AG04449 (cell line): ENCODE measurements at places on chromosomes 3 and 15.

- DNase-seq: no peak
Measured at GRCh38 chr3:31356941-31357340, 175.8 kb upstream of the STT3B start.

GRCh38 chr3:172367205-172368105 is 80.8 kb downstream of the GHSR start:
- DNase-seq: no peak

DNA sequence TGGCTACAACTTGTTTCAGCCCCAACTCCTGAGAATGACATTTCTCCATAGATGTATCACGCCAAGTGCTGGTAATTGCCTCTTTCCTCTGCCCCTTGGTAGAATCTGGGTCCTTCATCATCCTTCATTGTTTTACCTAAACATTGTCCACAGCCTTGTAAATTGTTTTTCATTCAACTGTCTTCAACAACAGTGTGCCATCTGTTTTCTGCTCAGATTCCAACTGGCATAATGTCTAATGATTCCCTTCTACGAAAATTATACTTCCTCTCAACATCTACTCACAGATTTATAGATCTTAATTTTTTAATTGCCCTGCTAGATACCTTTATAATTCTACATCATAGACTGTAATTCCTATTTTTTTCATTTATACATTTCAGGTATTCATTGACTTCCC is 226.9 kb downstream of the TPRG1 start:
- no peak for DNase-seq

GRCh38 chr15:42375252-42375651 is 16.0 kb downstream of the CAPN3 start:
- DNase-seq: no peak

DNA sequence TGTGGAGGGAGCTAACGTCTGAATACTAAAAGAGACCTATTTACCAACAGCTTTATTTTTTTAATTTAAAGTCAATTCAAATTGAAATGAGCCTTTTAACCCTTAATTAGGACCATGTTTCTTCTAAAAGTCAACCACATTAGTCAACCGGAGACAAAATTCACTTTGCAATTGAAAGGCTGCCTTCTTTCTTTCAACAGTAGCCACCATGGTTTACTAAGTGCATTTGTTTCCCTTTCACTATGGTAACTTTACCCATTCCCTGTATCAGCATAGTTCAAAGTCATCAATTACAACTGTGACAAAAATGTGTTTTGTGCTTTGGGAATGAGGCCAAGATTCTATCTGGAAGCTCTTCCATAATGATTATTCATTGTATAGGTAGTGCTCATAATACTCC is 225.4 kb downstream of the EPHA3 start:
- DNase-seq: no peak

DNA sequence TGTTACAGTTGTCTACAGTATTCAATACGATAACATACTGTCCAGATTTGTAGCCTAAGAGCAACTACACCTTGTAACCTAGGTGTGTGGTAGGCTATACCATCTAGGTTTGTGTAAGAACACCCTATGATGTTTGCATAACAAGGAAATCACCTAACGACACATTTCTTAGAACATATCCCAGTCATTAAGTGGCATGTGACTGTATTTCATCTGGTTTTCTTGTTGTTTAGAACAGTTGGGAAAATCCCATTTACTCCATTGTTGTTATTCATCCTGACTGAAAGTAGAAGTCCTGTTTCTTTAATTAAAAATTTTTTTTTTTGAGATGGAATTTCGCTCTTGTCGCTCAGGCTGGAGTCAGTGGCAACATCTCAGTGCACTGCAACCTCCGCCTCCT is 31.3 kb downstream of the LRRC28 start:
- no peak for DNase-seq

DNA sequence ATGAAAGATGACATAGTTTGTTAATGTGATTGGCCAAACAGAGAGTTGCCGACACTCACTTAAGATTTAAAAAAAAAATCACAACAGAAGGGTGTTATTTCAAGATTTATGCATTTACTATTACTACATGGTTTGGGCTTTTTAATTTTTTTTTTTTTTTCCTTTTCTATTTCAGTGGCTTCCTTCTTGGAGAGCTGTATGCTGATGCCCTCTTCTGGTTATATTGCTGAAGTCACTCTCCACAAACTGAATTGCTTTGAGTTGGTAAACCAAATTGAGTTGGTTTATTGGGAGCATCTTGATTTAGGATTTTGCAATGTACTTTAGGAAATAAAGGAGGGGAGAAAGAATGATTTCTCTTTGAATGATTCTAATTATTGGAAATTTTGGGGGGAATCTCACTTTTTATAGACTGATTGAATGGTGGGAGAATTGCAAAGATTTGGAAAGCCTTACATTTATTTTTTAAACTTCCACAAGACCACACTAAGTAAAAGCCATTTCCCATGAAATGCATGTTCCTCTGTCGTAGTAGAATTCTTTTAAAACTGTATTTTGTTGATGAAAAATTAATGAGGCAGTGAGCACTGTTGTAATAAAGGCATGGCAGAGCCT is 186.6 kb upstream of the FEZF2 start:
- DNase-seq: no peak

DNA sequence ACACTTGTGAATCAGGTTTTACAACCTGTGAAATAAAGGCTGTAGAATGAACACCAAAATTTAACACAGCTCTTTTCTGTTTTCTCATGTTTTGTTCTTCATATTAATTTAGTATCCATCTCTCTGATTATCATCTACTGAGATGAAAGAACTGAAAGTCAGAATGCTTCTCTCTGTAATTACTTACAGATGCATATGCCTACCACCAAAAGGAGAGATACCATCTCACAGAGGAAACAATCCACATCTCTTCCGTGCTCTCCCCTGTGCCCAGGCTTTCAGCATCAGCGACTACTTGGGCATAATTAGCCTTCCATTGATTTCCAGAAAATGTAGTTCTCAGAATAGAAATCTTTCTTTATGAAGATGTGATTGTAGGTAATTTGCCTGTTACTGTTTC is 741.4 kb downstream of the GRM7 start:
- no peak for DNase-seq

- no peak for DNase-seq
Measured at GRCh38 chr3:151171145-151171757, 31.8 kb downstream of the GPR171 start.

DNA sequence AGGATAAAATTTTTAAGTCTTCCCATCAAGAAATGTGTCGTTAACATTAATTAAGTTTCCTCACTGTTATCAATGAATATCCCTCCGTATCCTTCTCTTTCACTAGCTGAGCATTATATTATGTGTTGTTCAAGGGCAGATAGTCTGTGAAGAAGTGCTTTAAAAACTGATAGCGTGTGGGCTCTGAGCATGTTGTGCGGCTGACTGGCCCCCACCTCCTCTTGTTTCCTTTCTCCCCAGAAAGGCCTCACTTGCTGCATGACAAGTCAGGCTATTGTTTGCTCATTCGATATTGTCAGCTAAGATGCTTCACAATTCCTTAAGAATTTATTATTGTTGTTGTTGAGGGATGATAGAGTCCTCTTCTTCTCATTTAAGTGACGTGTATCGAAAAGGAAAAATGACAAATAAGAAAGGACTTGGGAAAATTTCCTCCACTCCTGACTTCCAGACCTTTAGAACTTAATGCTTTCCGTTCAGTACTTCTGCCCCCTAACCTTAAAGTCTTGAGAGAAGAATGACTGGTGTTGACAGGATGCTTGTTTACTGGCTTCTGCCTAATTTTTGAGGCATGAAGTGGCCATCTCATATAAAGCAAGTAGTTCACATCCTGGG is 298.3 kb downstream of the LPP start:
- no peak for DNase-seq

DNA sequence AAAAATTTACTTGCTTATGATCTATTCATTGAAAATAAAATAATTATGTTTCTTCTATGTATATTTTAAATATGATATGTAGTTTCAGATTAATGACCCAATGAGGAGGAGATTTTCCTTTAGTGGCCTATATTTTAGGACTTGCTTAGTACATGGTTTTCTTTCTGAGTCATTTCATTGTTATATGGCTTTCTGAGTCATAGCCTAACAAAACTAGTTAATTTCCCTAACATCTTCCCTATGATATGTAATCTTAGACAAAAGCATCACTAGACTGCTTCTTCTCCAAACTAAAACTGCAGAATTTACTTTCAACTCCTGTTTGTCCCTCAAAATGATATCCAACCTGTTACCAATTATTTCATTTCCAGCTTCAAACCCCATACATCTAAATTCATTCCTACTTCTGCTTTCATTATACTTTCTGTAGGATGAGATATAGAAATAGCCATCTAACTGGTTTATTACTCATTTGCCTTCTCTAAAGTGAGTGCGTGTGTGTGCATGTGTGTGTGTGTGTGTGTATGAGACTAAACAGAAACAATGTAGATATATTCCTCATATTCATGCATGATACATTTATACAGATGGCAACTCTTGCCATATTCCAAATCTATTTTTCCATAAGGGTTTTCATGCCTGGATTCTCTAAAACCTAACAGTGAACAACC is 915.0 kb upstream of the GBE1 start:
- no peak for DNase-seq

DNA sequence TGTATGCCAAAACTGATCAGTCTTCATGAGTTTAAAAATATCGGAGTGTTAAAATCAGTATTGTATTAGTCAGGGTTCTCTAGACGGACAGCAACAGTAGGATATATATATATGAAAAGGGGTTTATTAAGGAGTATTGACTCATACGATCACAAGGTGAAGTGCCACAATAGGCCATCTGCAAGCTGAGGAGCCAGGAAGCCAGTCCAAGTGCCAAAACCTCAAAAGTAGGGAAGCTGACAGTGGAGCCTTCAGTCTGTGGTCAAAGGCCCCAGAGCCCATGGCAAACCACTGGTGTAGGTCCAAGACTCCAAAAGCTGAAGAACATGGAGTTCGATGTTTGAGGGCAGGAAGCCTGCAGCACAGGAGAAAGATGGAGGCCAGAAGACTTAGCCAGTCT is 391.0 kb upstream of the CADM2 start:
- DNase-seq: no peak

- no peak for DNase-seq
Measured at GRCh38 chr3:178440043-178440442, 96.2 kb upstream of the KCNMB2 start.

- no peak for DNase-seq
Measured at GRCh38 chr15:38624244-38625205, 59.9 kb upstream of the RASGRP1 start.

- DNase-seq: no peak
Measured at GRCh38 chr15:72783004-72783639, 436 bp downstream of the ADPGK start.

DNA sequence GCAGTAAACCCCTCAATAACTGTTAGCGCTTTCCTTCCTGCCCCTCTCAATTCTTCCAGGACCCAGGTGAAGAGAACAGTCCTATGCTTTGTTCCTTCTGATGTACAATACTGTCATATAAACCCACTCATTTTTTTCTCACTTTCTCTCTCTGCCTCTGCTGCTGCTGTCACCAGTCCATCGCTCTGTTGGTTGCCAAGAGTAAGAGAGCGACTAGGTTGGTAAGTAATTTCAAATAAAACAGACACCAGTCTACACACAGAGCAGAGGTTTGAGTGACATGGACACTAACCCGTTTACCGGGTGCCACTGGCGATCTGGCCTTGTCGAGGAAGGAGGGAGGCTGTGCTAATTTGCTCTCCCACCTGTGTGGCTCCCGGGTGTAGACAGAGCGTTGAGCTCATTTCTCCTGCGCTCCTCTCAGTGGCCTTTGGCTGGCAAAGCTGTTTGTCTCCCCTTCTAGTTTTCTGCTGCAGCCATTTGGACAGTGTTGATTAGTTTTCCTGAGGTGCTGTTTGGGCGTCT is 215.4 kb downstream of the THSD4 start:
- DNase-seq: no peak

- no peak for DNase-seq
Measured at GRCh38 chr3:149908424-149908957, 62.2 kb downstream of the PFN2 start.

GRCh38 chr3:129593595-129594339 is 12.7 kb downstream of the PLXND1 start:
- DNase-seq: no peak

GRCh38 chr3:160564949-160565441 is 376 bp downstream of the KPNA4 start:
- DNase-seq: no peak

- DNase-seq: no peak
Measured at GRCh38 chr3:176183181-176183580, 1014.1 kb downstream of the TBL1XR1 start.

GRCh38 chr15:83108266-83109219 is 1.1 kb downstream of the TM6SF1 start:
- no peak for DNase-seq

GRCh38 chr3:98360681-98361080 is 7.0 kb downstream of the OR5K4 start:
- DNase-seq: no peak

DNA sequence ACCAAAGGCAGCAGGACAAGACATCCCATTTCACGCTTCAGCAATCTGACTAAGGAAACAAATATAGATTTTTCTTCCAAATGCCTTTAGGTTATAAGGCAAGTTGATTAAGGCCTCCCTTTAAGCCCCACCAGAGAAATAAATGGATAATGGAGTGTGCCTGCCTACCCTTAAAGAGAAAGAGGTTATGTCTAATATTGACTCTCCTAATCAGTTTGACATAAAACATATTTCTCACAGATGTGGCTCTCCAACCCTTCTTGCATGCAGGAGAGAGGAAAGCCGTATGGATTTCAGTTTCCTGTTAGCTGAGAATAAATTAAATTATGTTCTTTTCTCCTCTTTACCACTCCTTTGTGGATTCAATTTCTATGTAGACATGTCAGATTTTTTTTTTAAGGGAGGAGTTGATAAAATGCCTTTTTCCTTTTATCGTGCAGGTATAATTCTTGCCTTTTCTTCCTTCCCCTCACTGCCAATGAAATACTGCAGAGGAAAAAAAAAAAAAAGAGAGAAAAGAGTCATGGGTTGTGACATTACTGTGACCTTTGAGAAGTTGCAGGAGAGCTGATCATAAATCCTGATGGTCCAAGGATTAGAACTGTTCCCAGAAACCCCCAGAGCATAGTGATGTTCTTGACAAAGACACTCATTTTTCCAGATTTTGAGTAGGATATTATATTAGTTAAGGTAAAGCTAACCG is 355.3 kb upstream of the SLCO3A1 start:
- DNase-seq: no peak

- no peak for DNase-seq
Measured at GRCh38 chr3:188446766-188447165, 292.8 kb downstream of the LPP start.

- no peak for DNase-seq
Measured at GRCh38 chr3:136942803-136943202, 15.0 kb upstream of the IL20RB start.

GRCh38 chr15:40125950-40126349 is 17.3 kb upstream of the BMF start:
- DNase-seq: no peak

DNA sequence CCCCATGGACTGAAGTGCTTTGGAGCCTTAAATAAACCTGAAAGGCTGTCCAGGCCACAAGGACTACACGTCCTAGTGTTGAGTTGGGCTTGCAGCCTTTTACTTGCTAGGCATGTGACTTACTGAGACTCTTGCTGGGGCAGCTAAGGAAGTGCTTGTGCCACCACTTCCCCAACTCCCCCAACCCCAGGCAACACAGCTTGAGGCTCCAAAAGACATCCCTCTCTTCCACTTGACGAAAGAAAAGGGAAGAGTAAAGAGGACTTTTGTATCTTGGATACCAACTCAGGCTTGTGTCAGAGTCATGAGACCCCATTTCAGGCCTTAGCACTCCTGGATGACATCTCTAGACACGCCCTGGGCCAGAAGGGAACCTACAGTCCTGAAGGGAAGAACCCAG is 109.8 kb downstream of the XRN1 start:
- DNase-seq: no peak
